ENCODE measurements at places on chromosomes 6 and 20.

GRCh38 chr20:34873583-34874093 lies 982 bp upstream of the GGT7 start:
- DNase-seq: no peak

DNA sequence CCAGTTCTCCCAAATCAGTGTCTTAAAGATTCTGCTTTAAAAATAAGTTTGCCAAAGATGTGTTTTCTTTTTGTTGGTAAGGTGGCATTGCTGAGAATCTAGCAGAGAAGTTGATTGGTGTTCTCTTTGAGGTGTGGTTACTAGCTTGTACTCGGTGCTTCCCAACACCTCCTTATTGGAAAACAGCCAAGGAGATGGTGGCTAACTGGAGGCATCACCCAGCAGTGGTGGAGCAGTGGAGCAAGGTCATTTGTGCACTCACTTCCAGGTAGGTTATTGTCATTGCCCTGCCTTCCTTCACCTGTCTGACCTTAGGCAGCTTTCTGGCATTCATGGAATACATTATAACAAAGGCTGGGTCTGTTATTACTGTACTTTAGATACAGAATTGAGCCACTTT lies 26.7 kb downstream of the RALGAPB start:
- no peak for DNase-seq

DNA sequence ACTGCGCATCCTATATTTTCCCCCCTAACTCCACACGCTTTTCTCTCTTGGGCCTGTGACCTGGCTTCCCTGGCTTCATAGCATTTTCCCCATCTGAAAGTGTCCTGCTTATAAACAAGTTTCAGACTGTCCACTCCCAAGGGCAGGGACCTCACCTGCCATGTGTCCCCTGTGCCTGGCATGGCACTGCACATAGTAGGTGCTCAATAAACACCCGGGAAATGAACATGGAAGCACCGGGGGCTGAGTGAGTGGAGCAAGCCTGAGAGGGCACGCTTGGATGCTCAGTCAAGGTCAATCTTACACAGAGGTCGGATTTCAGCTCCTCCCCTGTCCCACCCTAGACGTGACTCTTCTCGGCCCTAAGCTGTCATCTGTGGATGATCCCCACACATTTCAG lies 96.9 kb downstream of the NFATC2 start:
- DNase-seq: no peak

DNA sequence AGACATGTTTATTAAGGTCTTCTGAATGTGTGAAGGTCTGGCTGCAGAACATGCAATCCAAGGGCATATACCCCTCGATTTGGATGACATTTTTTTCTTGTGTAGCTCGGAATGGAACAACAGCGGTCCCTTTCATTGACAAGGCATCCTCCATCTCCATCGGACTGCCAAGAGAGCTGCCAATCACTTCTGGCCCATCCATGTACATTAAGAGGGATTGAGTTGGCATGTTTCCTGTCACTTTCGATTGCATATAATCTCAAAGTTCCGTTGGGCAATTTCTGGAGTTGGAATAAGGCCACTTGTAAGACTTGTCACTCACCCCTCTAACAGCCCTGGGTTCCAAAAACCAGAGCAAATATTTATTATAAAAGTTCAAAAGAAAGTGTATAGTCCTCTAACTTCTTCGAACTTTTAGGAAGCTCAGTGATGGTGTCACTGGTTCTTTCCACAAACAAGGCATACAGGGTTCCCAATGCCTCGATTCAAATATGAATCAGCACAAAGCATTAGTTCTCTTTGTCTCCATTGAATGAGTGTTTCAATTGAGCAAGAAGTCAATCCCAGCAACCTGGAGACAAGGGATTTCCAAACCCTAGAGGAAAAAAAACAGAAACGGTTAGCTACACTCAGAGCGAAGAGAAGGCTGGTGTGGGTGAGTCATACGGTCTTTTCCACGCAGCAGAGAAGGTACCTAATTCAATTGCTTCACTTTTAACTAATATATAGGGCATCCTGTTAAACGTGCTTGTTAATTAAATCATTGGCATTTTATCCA lies 10.9 kb downstream of the ZNF217 start:
- DNase-seq: no peak

GRCh38 chr6:168782187-168782751 lies 341.3 kb downstream of the SMOC2 start:
- DNase-seq: no peak

- no peak for DNase-seq
Observed at GRCh38 chr20:47765691-47766594, 19.3 kb downstream of the SULF2 start.

GRCh38 chr6:170158296-170159021 lies 132.4 kb downstream of the DLL1 start:
- DNase-seq: no peak

GRCh38 chr6:114816678-114817077 lies 473.9 kb upstream of the HS3ST5 start:
- DNase-seq: no peak

DNA sequence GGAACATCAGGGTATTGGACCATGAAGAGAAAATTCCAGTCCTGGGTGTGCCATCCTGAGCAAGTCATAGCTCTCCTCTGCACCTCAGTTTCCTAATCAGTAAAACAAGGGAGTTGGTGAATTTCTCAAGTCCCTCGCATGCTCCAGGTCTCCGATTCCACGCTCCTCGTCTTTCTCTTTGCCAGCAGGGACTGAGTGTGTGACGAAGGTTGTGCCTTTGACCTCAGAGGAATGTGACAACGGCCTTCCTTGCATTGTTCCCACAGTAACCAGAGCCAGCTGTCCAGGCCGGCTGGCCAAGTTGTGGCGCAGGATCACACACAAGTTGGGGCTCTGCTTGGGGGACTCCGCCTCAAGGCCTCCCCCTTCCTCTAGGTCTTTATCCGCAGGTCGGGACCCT lies 217.3 kb downstream of the ATXN1 start:
- DNase-seq: no peak

DNA sequence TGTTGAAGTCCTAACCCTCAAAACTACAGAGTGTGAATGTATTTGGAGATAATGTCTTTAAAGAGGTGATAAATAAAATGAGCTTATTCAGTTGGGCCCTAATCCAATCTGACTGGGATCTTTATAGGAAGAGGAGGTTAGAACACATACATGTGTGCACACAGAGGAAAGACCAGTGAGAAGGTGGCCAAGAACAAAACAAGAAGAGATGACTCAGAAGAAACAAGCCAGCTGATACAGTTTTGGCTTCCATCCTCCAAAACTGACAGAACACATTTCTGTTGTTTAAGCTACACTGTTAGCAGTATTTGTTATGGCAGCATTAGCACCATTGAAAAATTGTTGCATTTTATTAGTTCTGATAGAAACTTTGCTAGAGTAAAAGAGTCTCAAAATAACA lies 609.3 kb upstream of the IMPG1 start:
- DNase-seq: no peak

DNA sequence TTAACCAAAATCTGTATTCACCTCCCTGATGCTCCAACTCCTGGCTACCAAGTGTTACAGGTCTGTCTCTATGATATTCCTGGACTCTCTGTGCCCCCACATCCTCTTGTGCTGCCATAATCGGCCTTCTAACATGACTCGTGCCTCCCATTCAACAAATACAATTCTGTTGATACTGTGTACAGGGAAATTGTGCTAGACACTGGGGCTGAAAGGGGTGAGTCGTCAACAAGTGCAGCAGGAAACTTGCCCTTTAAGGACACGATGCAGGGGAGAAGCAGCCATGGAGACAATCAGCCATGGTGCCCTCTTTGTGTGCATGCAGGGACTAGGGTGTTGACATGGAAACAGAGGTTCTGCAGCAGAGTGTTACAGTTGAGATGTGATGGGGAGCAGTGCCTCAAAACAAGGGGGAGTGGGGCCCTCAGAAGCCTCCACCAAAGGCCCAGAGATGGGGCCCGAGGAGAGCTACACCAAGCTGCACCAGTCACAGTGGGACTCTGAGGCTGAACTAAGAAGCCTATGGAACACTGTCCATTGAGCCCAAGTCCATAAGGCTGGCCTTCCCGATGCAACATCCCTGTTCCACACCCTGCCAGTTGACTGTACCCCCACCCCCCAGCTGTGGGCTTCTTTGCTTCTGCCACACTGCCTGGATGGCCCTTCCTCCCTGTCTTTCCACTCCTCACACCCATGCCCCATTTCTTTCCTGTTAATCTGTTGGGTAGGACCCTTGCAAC lies 3.1 kb downstream of the PCED1A start:
- DNase-seq: no peak

DNA sequence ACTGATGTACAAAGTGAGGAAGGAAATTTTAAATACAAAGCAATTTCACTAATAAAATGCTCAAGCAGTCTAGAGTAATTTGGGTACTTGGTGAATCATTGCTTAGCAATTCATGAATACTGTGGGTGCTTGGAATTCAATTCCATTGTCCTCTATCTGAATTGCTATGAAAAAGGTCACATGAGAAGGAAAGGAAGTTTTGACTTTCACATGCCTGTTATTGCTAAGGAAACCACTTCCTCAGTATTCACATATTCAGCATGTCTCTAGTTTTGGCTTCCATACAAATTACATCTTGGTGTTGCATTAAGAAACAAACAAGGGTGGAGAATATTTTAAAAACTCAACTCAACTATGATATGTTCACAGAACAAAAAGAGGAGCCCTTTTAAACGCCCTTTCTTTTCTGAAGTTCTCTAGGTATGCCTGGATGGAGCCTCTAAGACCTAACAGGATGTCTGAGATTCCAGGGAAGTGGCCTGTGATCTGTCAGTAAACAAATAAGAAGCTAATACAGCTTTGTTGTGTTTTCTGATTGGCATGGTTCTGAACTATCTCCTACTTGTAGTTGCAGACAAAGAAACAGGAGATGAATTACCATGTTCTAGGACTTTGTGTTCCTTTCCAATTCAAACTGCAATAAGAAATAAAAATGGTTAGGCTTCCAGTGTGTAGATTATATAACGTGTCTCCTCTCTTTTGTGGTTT lies 190.4 kb downstream of the OGFRL1 start:
- DNase-seq: peak; percentile 88

- DNase-seq: peak; percentile 72
Observed at GRCh38 chr20:21182832-21183563, 57.1 kb downstream of the KIZ start.

DNA sequence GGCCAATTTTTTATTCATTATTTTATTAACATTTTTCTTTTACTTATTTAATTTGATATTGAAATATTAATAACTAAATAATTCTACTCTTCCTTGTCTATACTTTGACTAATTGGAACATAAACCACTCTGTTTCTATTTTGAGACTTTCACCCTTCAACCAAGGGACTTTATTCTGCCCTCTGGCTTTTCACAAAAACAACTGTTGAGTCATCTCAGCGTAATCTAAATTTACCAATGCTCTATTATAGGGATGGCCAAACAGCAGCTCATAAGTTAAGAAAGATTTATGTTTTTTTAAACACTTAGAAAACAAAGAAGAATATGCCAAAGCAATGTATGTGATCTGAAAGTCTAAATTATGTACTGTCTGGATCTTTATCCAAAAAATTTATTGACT lies 46.7 kb downstream of the DOP1A start:
- DNase-seq: no peak

DNA sequence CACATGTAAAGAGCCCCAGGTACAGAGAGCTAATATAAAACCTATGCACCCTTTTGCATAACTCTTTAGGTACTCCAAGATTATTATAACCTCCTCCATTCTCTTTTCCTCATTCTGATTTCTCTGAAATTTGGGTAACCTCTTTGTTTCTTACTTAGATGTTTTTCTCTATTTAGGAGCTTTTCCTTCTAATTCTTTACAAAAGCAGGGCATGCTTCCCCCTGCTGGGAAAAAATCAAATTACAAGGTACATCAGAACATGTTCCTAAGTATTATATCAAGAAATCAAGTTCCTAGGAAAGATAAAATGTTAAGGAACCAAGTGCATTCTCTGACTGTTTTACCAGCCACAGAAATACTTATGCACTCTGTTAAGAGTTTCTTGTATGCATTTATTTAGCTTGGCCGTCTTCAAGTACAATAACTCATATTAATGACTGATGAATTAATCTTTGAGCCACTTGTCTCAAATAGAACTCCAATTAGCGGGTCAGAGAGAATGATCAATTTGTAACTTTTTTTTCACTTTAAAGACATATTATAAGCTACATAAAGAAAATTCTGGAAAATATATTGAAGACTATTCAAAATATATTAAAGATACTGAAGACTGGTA lies 2.1 kb downstream of the KHDRBS2 start:
- peak; percentile 0 for DNase-seq

- DNase-seq: no peak
Observed at GRCh38 chr20:58233881-58234528, 5.6 kb upstream of the ANKRD60 start.

GRCh38 chr20:18729231-18729825 lies 84.3 kb upstream of the SCP2D1 start:
- no peak for DNase-seq

DNA sequence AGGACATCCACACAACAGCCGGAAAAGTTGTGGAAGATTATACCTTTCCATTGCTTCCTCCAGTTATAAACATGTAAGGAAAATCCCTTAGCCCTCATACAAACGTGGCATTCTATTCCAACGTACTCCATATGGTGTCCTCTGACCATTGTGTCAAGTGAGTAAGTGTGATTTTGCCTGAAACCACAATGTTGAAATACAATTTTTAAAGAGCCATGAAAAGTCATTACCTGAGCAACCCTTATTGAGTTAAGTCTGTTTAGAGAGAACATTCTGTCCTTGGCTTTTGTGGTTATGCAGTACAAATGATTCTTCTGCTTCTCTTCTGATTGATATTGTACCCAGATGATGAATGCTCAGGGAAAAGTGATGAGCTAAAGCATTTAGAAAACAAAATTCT lies 530.1 kb downstream of the HAO1 start:
- no peak for DNase-seq

DNA sequence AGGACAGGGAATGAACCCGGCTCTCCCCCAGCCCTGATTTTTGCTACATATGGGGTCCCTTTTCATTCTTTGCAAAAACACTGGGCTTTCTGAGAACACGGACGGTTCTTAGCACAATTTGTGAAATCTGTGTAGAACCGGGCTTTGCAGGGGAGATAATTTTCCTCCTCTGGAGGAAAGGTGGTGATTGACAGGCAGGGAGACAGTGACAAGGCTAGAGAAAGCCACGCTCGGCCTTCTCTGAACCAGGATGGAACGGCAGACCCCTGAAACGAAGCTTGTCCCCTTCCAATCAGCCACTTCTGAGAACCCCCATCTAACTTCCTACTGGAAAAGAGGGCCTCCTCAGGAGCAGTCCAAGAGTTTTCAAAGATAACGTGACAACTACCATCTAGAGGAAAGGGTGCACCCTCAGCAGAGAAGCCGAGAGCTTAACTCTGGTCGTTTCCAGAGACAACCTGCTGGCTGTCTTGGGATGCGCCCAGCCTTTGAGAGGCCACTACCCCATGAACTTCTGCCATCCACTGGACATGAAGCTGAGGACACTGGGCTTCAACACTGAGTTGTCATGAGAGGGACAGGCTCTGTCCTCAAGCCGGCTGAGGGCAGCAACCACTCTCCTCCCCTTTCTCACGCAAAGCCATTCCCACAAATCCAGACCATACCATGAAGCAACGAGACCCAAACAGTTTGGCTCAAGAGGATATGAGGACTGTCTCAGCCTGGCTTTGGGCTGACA lies 28.8 kb upstream of the ZBP1 start:
- DNase-seq: no peak
